ENCODE measurements at places on chromosomes 4 and X.

GRCh38 chr4:165016971-165017370 lies 14.8 kb upstream of the TRIM60 start:
- DNase-seq, result no peak

DNA sequence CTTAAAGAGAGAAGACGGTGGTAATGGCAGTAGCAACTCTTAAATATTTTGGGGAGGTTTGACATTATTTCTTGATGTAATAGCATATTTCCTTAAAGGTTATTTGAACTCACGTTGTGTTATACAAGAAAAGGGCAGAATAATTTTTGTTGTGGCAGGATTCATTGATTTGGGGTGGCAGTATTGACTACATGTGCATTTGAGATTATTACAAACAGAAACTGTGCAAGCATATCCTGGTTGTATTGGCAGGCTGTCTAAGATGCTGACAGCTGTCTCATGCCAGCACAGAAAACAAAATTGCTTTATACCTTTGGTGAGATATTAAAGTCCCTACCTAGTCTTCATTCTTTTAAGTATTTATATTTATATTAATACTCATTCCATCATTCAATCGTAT lies 300.7 kb upstream of the MAGEC2 start:
- DNase-seq, result no peak

GRCh38 chr4:54902271-54902670 lies 223.1 kb downstream of the KDR start:
- DNase-seq, result no peak

DNA sequence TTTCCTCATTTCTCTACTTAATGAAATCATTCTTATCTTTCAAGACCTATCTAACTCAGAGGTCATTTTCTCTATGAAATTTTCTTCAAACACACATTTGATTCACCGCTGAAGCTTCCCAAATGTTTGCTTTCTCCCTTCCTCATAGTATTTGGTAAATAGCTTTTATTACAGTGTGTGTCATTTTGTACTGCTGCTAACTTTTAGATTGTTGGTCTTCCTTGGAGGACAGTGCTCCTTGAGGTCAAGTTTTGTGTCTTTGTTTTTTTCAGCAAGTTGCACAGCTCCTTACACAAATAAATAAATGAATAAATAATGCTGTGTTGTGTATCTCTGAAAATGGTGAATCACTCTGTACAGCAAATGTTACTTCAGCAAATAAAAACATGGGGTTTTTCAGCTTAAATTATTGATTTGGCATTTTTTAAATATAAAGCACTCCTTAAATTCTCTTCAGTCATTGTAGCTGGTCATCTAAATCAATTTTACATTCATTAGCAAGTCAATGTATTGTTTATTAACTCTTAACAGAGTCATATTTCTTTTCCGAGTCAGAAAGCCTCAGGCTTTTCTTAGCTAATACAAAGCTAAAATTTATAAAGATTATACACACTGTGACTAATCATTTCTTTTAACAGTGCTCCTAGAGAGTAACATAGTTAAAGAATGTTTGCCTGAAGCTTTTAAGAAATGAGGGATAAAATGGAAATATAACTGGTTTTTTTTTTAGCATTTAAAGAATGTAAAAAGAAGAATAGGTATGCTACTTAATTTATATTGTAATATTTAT lies 30.1 kb upstream of the MAD2L1 start:
- no peak for DNase-seq

DNA sequence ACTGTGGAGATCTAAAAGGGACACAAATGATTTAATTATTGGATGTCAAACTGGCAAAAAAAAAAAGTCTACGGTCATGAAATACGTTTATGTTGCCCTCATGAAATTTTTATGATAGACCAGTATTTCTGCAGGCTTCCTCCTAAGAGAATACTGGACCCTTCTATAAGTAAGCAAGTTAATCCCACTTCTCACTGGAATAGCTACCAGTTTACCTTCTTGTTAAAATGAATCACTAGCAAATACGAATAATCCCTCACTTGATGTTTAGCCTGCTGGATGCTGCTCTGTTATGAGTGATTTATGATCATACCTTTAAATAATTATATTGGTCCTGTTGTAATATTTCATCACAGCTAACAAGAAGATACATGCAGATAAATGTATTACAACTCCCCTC lies 39.6 kb upstream of the GRID2 start:
- no peak for DNase-seq

- no peak for DNase-seq
Measured at GRCh38 chrX:80807606-80807991, 2.1 kb downstream of the BRWD3 start.

Measured in HFF-Myc (cell line).